Amniotic epithelial cell (primary cell): ENCODE measurements at places on chromosomes 12 and 14.
A peak's percentile ranks its signal among the peaks of the same experiment; 100 is the strongest.

DNA sequence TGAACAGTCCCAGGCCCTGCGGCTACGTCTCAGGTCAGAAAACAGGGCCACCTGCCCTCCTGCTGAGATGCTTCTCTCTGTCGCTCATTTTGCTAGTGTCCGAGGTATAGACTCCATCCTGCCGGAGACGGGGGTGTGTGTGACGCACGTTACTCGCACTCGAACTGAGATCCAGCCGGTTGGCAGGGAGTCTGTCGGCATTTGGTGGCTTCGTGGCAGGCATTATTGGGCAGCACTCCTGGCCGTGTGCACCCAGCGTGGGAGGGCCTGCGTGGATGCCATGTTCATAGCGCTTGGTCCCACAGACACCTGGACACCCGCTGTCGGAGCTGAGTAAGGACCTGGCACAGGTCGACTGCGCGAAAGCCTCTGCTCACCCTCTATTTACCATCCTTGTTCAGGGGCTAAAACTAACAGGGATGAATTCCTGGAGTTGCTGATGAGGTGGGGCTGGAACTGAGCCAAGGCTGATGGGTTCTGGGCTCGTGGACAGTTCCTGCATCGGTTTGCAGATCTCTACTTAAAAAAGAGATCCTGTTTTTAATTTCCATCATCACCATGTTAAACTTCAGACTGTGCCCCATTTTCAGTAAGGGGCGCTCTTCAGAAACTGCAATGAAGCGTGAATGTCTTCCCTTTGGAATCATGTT is 28.6 kb downstream of the AACS start:
- no peak for DNase-seq

DNA sequence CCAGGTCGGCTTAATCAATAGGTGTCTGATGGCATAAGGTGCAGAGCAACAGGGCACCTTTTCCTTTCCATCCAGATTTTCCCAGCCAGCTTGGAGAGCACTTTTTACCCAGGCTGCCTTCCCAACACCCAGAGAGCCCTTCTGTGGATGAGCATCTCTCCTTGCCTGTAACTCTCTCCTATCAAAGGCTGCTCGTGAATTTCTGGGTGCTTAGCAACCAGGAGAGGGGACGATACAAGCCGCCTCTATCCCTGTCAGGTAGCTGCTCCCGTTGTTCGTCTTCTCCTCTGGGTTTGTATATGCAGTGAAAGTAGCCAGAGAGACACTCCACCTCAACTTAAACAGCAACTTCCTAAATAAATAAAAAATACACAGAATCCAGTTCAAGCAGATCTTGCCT is 124.2 kb downstream of the CACNA1C start:
- DNase-seq, result no peak

DNA sequence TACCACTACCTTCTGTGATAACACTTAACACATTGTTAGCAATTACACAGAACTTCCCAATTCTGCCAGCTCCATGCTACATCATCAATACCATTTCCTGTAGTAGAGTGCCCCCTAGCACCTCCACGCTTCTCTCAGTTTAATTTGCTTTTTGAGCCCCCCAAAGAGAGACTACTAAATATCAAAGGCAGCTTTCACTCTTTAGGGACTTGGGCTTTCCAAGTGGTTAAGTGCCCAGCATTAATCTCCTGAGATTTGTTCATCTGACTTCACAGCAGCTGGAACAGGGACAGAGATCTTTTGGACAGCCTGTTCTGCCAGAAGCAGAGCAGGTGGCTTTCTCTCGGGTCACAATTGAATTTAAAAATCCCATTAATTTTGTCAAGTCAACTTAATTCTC is 954.9 kb downstream of the DIO2 start:
- no peak for DNase-seq

- DNase-seq, result no peak
Observed at GRCh38 chr14:87331991-87332390, 661.0 kb downstream of the GALC start.

GRCh38 chr12:92297932-92298696 is 152.5 kb upstream of the BTG1 start:
- DNase-seq, result peak; percentile 89

DNA sequence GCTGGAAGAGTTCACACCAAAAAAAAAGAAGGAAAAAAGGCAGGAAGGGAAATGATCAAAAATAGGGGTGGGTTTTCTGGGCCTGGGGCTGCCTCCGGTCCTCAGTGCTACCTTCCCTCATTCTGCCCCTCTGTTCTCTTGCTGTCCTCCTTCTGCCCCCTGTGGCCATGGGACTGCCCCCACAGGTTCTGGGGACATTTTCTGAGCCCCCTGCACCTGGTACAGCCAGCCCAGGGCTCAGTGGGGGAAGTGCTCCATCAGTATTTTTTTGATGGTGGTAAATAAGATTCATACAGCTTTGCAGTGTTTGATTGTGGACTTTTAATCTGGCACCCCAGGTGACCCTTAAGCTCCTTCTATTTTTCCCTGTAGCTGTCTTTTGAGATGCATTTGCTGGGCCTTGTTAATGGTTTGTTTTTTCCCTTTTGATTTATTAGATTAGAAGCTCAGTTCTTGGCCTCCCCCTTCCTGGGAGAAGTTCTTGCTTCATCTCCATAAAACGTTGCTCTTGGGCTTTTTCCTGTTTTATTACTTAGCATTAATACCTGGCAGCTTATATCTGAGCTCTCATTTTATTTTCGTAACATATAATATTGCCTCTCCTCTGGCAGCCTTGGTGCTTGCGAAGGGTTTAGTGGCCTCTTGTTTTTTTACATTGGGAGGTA is 43.1 kb downstream of the CHST11 start:
- peak; percentile 62 for DNase-seq

DNA sequence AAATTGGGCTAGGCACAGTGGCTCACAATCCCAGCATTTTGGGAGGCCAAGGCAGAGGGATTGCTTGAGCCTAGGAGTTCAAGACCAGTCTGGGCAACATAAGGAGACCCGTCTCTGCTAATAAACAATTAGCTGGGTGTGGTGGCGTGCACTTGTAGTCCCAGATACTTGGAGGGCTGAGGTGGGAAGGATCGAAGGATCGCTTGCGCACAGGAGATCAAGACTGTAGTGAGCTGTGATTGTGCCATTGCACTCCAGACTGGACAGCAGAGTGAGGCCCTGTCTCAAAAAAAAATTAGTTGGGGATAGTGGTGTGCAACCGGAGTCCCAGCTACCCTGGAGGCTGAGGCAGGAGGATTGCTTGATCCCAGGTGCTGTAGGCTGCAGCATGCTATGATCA is 38.7 kb upstream of the BCL7A start:
- no peak for DNase-seq

- DNase-seq, result no peak
Observed at GRCh38 chr12:119378903-119379302, 44.4 kb downstream of the CCDC60 start.

- DNase-seq, result peak; percentile 95
Observed at GRCh38 chr12:57340104-57340503, 89.1 kb upstream of the STAC3 start.

- no peak for DNase-seq
Observed at GRCh38 chr12:51755251-51755650, 93.3 kb downstream of the FIGNL2 start.

DNA sequence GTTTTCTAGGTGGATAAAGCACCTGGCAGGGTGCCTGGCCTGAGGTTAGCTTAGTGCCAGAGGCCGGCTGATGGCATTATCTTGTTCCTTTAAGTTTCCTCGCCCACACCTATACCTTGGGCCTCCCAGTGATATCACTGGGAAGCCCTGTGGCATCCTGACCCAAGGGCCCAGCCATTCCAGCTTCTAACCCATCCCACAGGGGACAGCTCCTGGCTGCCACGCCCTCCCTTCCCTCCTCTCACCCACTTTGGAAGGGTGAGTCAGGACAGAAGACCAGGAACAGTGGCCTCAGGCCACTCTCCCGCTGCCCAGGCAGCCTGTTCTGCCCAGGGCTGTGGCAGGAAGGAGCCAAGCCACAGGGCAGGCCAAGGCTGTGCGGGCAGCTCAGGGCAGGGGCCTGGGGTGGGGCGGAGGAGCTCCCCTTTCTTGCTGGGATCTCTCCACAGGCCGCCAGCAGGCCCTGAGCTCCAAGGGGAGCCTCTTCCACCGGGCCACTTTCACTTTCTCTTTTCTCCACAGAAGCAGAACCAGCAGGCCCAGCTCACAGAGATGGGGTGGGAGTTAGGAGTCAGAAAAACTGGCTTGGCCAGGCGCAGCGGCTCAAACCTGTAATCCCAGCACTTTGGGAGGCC is 75.1 kb downstream of the IRF2BPL start:
- DNase-seq, result peak; percentile 80

DNA sequence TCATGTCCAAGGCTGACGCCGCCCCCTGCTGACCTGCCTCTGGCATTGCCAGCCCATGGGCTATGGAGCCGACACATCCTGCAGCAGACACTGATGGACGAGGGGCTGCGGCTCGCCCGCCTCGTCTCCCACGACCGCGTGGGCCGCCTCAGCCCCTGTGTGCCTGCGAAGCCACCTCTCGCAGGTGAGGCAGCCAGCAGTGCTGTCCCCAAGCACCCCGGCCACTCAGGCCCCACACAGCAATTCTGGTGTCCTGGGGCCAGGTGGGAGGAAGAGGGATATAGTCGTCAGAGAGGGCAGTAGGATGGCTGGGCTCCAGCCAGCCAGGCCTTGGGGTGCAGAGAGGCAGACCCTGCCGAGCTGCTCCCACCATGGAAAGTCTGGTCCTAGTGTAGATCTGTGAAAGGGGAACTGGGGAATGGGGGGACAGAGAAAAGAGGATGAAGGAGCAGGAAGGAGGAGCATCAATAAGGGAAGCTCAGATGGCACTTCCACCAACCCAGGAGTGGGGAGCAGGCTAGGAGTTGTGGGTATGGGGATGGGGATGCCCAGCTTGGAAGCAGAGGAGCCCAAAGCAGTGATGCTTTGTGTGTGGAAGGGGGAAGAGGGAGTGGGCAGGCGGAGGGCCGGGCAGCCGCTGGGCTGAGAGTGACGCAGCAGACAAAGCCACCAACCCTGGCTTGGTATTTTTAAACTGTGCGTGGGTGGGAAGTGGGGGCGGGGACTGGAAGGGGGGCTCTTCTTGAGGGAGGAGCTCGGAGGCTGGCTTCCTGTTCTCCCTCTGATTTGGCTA is 4.7 kb downstream of the NAB2 start:
- DNase-seq, result peak; percentile 83

DNA sequence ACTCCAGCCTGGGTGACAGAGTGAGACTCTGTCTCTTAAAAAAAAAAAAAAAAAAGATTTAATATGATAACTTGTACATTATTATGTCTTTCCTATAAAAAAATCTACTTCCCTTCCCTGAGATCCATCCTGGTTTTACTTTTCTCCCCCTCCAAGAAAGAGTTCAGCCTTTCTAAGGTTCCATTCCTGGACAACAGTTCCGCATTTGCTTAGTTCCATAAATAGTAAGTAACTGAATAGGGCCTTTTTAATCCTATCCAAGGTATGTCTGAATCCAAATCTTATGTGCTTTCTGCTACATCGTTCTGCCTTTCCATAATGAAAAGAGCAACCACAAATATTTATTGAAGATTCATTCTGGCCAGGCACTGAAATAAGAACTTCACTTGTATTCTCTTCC is 187.8 kb downstream of the DACT1 start:
- DNase-seq, result no peak

GRCh38 chr14:34875031-34875922 is at the start of gene BAZ1A:
Gene BAZ1A (minus strand): TSS chr14:34875360. CDS start chr14:34874604, 756 bp downstream.
- DNase-seq, result peak; percentile 95
